Activated CD8-positive, alpha-beta T cell treated with anti-CD3 and anti-CD28 coated beads, Interleukin-2, amount 10 ng/mL, durations not matched to agents 7 days and 5 days (primary cell): ENCODE measurements at places on chromosomes 2 and 18.

DNA sequence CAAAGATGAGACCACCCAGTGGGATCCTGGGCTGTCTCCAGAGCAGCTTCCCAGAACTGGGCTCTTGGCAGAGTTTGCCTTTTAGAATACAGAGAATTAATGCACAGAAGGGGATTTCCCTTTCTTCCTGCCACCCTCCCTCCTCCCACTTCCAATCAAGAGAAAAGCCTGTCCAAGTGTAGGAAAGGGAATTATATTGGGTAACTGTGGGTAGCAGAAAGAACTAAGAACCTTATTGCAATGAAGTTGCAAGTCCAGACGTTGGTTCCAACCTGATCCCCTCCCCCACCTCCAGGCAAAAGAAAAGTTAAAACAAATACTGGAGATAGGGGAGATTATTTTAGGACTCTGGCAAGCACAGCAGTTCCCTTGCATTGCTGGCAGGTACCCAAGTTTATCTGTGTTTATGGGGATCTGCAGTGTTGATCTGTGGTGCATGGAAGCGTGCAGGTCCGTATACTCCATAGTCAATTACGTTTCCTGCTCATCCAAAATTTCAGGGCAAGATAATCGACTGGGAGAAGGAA lies 114.3 kb downstream of the PRKCE start:
- no peak for DNase-seq

GRCh38 chr2:232795920-232796319 lies 19.6 kb upstream of the KCNJ13 start:
- no peak for DNase-seq

DNA sequence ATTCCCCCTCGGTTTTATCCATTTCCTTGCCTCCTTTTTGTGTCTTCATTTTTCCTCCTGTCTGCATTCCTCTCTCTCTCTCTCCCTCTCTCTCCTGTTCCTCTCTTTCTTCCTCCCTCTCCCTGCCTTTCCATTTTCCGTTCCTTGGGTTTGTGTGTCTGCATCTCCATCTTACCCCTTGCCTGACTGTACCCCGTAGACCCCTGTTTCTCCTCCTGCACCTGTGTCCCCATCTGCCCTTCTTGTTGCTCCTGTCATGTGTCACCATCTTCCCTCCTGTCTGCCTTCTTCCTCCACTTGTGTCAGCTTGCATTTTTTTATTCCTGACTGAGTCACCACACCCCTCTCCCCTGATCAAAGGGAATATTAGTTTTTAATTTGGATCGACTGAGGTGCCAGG lies 1.8 kb downstream of the CDK5R2 start:
- no peak for DNase-seq

- DNase-seq = peak; percentile 27
These were observed 315.5 kb downstream of the RPRM start for GRCh38 chr2:153163055-153163454.

DNA sequence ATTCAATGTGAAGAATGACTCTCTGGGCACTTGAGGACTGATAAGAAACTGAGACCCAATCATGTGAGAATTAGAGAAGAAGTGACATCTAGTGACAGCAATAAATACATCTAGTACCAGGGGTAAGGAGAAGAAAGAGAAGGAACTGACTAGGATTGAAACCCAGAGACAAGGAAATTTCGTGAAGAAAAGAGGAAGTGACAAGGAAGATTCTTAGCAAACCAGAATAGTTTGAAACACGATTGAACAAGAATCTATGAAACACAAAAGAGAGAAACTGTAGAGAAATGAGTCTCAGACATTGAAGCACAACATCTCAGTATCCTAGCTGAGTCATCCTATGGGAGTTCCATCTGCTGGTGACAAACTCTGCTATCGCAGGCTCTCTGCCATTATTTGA lies 571.9 kb upstream of the PKDCC start:
- DNase-seq = no peak

- peak; percentile 9 for DNase-seq
These were observed 194.0 kb downstream of the NDUFA10 start for GRCh38 chr2:239831001-239831731.

DNA sequence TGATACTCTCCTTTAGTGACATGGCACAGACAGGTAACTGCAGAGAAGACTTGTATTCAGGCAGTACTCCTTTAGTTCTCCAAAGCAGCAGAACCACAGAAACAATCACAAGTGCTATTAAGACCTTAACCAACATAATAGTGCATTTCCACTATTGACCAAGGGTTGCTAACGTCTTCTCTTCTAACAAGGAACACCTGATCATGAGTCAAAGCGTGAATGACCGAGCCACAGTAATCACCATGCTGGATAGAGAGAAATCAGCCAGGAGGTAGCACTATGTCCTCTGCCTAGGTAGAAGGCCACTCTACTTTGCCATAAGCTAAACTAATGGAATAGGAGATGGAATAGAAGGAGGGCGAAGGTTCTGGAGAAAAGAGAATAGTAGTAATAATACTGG lies 161.0 kb downstream of the ANKRD44 start:
- no peak for DNase-seq

DNA sequence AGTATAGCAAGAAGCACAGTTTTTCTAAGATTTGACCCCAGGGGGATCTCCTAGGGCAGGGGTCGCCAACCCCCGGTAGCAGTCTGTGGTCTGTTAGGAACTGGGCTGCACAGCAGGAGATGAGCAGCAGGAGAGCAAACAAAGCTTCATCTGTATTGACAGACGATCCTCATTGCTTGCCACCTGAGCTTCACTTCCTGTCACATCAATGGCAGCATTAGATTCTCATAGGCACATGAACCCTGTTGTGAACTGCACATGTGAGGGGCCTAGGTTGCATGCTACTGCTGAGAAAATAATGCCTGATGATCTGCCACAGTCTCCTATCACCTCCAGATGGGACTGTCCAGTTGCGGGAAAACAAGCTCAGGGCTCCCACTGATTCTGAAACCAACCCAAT lies 136.2 kb downstream of the RGPD3 start:
- DNase-seq = no peak

DNA sequence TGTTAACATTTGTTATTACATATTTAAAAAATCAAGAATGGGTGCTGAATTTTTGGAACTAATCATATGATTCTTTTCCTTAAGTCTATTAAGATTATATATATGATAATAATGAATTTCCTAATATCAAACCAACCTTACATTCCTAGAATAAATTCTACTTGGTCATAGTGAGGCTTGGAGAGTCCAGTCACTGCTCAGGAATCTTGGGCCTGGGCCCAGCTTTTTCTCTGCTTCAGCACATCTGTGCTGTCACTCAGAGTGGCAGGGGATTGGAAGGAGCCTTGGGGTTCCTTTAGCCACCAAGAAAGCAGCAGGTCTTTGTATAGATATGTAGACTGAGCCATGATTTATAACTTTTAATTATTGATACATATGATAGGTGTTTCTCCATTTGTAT lies 19.9 kb upstream of the ZAP70 start:
- no peak for DNase-seq

DNA sequence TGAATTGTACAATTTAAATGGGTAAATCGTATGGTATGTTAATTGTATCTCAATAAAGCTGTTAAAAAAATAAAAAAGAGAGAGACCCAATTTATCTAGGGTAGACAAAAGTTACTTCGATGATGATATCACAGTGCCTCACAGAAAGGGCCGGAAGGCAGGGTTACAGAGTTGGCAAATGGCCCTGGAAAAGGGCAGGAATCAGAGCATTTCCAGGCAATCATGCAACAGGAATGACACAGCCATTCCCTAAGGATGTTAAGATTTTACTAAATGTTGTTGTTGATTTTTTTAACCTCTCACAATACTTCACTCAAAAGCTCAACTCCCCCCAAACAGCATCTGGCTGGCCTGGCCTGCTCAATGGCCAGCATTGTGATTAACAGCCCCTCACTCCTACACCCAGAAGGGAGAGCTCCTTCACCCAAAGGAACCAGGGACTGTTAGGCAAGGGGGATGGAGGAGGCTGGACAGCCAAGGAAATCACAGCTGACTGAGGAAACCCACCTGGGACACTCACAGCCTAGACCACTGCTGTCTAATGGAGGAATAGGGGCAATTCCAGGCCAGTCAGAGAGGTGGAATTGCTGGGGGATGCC lies 7.7 kb upstream of the SP100 start:
- DNase-seq = no peak

DNA sequence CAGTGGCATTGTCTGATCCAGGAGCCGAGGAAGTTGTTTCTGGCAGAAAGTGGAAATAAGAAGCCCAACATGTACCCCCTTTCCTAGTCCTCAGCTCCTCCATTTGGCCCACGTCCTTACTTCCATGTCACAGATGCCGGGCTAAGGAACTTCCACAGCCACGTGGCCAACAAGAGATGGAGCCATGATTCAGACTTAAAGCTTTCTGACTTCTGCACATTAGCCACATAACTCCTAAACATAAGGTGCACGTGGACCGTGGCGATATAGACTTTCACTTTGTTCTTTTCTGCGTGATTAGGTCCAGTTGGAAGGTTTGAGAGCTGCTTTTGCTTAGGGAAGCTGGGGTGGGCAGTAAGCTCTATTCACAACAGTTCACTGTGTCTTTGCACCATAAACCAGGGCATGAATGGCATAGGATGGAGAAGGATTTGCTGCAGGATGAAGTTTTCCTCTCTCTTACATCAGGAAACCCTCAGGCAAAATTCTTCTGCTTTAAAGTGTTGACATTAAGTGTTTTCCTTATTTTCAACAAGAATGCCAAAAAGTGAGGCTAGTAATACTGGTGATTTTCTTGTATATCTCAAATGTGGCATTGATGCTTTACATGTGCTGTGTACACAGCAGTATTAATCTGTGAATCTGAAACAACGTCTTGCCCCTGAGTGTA lies 61.2 kb upstream of the RBM44 start:
- no peak for DNase-seq

DNA sequence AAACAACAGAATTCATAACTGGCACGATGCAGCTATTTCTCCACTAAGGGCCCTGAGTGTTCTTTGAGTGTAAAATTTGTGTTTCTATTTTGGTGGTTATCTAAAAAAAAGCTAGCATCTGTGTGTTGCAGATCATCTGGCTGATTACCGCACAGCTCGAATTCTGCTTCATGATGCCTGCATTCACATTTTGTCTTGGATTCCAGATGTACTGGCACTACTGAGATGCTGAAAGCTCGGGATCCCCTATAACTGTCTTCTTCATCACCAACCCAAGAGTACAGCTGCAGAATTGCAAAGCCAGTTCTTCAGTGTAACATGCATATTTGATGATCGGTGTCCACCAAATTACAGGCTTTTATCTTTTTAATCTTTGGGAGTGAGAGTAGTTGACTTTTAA lies 51.6 kb upstream of the ZNF532 start:
- no peak for DNase-seq

GRCh38 chr2:176692533-176692932 lies 423.3 kb downstream of the MTX2 start:
- DNase-seq = no peak

DNA sequence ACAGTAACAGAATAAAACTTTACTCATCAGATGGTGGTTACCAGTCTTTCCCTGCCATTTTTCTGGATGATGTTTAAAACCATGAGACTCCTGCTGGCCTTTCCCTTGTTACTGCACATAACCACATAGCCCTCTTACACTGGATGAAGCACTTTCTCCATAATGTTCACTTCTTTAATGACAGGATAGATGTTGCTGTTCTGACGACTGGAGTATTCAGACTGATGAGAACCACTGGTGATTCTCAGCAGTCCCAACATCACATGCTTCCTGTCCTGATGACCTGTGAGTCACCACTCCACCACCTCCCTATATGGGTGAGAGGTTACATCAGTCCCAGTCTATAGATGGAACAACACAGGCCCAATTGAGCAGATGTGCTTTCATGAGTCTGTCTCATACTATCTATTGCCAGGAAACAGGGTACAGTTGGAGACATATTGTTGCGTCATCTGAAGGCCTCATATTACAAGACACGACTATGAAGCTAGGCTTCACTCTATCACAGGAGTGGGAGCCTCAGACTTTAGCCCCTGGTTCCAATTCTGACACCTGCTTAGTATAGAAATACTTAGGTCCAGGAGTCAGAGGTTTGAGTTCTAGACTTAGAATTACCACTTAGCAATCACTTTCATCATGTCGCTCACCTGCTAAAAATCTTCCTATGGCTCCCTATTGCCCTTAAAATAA lies 145.7 kb upstream of the KLF7 start:
- DNase-seq = no peak

GRCh38 chr2:235754357-235755207 lies 260.7 kb downstream of the AGAP1 start:
- DNase-seq = no peak

- no peak for DNase-seq
These were observed 747.4 kb upstream of the SLC8A1 start for GRCh38 chr2:41199334-41199733.
